ENCODE measurements at places on chromosomes 4 and X.

DNA sequence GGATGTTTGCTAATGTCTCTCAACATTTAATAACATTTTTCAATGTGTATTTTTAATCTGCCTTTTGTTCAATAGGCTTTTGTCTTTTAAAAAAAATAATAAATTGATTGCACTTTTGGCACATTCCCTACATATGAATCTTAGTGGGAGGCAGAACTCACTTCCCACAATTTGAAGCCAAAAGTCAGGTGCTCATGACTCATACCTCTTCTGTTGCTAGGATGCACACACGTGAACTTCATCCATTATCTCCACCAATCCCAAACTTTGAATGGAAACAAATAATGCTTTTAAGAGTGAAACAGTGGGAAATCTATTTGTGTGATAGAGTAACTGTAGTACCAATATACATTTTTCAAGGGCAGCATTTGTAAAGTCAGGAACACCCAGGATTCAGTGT lies 260.5 kb downstream of the IQCM start:
- no peak for DNase-seq

DNA sequence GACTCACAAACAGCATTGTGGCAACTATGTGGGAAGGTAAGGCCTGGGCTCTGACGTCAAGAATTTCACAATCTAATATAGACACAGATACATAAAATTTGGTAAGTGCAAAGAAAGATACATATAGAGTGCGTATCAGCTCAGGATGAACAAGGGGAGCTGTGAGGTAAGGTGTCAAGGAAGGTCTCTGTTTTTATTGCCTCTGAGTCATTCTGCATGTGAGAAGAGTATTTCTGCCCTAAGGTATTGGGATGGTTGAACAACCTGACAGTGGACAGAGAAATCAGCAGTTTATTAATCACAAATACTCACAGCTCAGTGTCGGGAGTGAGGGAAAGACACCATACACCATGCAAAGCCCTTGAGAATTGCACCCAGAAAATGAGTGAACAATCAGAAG lies 89.8 kb downstream of the COMMD8 start:
- no peak for DNase-seq

DNA sequence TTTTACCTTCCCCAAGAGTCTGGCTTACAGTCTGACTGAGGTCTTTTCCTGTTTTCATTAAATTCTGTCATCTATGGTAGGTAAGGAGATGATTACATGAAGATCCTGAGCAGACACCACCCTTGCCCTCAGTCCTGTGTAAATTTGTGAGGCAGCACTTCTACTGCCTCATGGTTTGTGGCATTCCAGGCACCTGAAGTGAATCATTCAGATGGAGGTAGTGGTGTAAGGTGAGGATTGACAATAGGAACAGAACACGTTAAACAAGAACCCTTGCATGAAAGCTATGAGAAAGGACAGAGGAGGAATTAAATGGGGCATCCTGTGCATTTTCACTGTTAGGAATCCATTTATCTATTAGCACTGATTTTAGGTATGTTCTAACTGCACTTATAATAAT lies 618.6 kb downstream of the TLL1 start:
- no peak for DNase-seq

DNA sequence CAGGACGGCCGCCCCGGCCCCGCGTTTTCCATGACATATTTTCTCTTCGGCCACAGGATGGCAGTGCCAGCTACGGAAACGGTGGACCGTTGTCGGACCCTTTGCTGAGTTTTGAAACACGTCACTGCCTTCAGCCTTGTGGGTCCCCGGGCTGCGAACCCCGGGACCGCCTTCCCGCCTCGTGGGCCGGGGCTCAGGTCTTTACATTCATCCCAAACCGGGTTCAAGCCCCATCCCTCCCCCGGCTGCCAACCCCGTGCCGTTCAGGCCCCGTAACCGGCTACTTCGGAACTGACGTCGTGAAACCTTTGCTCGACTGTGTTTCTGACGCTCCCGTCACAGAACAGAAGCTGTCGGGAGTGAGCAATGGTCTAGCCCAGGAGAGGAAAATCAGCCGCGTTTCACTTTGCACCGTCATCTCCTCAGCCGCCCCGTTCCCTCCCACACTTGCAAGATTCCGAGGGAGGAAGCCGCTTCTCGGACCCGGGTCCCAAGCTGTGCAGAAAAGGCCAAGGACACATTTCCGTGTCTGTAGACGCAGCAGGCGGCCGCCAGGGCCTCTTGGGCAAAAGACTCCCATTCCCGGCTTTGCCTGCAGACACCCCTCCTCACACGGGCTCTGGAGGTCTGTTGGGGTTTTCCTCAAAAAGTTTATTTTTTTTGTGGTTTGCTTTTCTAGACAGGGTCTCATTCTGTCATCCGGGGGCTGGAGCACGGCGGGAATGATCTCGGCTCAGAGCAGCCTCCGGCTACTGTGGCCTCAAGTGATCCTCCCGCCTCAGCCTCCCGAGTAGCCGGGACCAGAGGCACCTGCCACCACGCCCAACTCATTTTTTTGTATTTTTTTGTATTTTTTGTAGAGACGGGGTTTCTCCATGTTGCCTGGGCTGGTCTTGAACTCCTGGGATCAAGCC lies 41.4 kb upstream of the PPP2R3B start:
- peak; percentile 53 for DNase-seq

- DNase-seq: no peak
These were observed 96.7 kb upstream of the PABPC4L start for GRCh38 chr4:134298313-134298712.

DNA sequence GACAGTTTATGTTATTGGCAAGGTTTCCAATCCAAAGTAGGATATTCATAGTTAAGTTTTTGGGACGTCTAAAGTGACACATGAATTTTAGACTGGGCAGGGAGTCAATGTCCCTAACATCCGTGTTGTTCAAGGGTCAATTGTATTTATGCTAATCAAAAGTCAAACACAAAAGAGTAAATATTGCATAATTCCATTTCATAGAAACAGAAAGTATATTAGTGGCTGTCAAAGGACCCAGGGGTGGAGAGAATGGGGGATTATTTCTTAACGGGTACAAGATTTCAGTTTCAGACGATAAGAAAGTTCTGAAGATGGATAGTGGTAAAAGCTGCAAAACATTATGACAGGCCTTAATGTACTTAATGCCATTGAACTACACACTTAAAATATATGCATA lies 971.8 kb upstream of the AGA start:
- DNase-seq: no peak

DNA sequence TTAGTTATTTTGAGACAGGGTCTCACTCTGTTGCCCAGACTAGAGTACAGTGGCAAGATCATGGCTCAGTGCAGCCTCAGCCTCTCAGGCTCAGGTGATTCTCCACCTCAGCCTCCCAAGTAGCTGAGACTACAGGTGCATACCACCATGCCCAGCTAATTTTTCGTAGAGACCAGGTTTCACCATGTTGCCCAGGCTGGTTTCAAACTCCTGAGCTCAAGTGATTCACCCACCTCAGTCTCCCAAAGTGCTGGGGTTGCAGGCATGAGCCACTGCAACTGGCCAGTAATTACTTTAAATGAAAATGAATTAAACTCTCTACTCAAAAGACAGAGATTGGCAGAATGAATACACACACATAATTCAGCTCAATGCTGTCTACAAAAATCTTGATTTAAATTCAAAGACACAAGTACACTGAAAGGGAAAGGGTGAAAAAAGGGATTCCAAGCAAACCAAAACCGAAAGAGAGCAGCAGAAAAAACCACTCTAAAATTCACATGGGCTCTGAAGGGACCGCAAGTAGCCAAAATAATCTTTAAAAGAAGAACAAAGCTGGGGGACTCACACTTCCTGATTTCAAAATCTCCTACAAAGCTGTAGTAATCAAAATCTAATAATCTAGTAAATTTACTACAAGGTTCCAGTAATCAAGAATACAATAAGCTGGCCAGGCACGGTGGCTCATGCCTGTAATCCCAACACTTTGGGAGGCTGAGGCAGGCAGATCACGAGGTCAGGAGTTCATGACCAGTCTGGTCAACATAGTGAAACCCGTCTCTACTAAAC lies 11.8 kb upstream of the SPON2 start:
- no peak for DNase-seq

DNA sequence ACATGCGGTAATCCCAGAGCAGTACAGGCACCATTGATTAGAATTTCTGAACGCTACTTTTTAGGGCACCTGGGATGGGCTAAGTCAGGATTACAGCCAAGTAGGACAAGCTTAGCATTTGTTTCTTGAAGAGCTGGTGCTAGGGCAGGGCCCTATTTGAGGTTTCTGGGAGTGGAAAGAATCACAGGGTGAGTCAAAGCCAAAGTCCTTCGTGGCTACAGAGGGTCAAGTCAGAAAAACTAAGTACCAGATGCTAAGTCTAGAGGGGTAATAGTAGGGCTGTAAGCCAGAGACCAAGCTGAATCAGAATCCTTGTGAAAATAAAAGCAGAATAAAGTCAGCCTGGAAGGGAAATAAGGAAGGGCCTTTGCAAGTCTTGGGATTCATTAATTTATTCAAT lies 448.6 kb downstream of the ZIC3 start:
- DNase-seq: no peak

DNA sequence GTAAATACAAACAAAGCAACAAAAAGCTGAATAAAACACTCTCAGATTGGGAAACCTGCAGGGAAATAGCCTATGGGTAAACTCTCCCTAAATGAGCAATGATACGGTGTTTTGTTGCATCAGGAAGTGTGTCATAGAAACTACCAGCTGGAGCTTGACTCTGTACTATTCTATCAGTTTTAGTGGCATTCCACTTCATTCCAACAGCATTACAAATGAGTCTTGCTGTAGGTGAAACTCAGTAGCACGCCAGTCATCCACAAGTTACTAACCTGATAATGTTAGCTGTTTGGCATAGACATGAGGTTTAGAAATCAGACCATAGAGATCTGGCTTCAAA lies 24.9 kb downstream of the FGFBP1 start:
- peak; percentile 72 for DNase-seq

DNA sequence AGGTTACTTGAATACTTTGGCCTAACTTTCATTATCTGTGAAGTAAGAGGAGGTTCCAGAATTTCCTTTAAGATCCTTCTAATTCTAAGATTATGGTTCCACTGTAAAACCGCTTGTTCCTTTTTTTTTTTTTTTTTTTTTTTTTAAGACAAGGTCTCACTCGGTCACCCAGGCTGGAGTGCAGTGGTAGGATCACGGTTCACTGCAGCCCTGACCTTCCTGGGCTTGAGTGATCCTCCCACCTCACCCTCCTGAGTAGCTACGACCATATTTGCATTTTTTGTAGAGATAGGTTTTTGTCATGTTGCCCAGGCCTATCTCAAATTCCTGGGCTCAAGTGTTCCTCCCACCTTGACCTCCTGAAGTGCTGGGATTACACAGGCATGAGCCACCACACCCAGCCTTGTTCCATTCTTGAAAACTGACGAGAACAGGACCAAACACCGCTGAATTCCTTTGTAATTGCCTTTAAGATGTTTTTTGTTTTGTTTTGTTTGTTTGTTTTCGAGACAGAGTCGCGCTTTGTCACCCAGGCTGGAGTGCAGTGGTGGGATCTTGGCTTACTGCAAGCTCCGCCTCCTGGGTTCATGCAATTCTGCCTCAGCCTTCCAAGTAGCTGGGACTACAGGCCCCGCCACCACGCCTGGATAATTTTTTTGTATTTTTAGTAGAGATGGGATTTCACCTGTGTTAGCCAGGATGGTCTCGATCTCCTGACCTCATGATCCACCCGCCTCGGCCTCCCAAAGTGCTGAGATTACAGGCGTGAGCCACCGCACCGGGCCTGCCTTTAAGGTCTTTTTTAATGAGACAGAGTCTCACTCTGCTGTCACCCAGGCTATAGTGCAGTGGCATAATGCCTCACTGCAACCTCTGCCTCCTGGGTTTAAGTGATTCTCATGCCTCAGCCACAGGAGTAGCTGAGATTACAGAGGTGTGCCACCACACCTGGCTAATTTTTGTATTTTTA lies 6.8 kb downstream of the PDS5A start:
- no peak for DNase-seq

DNA sequence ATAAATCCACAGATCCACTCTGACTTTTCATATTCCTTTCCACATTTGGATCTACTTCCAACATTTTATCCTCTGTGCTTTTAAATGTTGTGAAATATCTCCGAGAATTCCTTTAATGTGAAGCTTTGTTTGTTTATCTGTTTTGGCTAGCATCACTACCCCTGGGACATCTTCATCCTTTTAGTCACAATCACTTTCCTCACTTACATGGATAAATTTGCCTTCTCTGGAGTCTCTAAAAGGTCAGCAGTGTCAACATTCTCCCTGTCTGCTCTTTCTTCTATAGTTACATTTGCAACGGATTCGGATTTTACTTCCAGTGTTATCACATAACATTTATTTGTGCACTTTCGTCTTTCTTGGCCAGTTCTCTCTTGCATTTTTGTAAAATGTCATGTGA lies 34.2 kb upstream of the LRAT start:
- no peak for DNase-seq

- DNase-seq: no peak
These were observed 41.2 kb downstream of the ATP10D start for GRCh38 chr4:47526281-47526680.

DNA sequence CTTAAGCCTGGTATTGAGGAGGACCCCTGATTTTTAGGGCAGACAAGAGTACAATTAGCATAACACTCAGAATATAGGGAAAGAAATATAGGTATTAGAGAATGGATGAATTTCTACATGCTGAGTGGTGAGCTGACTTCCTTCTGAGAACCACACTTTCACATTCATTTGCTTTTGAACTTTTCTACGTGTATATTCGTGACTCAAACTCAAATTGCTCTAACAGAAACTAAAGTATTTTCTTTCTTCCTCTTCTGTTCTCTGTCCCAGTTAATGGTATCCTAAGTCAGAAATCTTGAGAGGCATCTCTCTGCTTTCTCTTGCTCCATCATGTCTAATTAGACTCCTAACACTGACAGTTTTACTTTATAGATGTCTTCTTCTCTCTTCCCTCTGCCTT lies 103.2 kb upstream of the CITED1 start:
- DNase-seq: no peak

DNA sequence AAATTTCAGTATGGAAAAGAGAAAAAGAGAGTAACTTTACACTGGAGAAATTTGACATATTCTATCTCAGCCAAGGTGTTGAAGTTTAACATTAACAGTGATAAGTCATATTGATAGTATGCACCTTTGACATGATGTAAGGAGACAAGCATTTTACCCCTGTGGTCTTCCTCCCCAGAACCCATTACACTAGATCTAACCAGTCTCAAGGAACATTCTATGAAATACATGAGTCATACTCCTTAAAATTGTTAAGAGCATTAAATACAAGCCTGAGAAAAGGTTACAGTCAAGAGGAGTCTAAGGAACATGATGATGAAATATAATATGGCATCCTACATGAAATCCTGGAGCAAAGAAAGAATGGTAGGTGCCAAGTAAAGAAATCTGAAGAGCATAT lies 1151.3 kb upstream of the IGFBP7 start:
- no peak for DNase-seq

- no peak for DNase-seq
These were observed 83.0 kb downstream of the FAM193A start for GRCh38 chr4:2619459-2619858.

DNA sequence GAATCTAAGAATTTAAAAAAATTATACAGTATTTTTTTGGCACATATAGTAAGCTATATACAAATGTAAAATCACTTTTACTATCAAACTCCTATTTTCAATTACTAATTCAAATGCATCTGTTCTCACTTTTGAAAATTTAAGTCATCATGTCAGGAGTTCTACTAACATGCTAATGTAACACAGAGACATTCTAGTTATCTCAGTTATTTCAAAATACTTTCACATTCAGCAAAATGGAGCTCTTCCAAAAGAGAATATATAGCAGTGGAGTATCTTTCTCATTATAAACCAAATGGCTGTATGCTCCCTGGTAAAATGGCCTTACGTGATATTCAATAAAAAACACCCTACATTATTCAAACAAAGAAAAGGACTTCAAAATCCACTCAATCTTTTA lies 42.3 kb downstream of the RFC1 start:
- no peak for DNase-seq

Data from dermis blood vessel endothelial cell (primary cell).